ENCODE measurements at places on chromosomes 2 and 18.

GRCh38 chr18:22630980-22631379, 213.3 kb upstream of the CTAGE1 start:
- DNase-seq, result no peak

DNA sequence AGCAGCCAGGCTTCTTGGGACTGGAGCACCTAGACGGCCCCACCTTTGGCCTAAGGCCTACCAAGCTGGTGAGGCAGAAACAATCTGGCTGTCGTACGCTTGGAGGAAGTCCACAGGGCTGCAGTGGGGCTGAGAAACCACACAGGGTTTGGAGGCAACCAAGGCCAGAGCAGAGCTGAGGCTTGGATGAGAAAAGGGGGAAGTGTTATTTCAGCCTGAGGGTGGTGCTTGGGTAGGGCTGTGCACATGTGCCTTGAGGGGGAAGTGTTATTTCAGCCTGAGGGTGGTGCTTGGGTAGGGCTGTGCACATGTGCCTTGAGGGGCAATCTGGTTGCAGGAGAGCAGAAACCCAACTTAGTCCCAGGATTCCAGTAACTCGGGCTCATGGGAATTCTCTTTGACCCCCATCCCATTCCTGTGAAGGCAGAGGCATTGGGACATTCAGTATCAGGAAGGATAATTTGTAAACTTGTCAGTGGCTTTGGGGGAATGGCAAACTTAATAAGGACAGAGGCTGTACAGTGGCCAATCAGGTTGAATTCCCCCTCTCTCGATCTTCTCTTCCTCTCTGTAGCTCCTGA, 971 bp upstream of the FBXO41 start:
- no peak for DNase-seq

DNA sequence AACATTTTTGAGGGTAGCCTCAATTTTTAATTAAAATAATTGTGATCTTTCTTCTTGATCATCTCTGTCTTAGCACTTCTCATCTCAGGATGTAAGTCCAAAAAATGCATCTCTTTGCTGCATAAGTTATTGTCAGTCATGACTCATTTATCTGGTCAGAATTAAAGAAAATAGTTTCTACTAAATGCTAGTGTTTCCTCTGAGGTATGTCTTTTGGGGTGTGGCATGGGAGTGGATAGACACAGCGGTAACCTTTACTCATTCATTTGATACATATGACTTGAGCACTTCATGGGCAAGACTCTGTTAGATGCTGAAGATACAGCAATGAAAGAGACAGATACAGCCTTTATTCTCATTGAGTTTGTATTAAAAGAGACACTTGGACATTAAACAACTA, 284.7 kb downstream of the IRS1 start:
- DNase-seq, result no peak

DNA sequence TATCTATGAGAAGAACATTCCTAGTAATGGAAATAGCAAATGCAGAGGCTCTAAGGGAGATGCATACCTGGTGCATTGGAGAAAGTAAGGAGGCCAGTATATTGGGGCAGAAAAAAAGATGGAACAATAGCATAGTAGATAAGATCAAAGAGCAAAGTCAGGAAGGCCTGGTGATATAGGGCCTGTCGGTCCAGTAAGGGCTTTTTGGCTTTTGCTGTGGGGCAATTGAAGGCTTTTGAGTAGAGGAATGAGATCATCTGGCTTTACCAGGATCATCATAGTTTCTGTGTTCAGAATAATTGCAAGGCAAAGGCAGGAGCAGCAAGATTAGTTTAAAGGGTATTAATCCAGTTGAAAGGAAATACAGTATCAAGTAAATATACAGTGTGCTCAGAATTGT, 111.8 kb downstream of the EHBP1 start:
- no peak for DNase-seq

DNA sequence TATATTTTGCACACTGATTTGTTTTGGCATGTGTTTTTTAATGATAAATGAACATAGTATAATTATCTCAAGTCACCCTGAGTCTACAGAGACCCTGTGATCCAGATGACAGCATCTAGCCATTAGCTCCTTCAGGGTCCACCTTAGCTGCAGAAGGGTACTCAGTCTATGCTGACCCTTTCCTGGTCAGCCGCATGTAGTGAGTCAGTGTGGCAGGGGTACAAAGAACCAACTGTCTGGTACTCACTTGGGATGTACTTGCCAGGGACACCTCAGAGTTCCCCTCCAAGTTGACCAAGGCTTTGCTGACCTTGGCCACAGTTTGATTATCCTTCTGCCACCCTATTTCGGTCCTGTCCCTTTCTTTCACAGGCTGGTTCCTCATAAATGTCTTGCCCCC, 369.5 kb downstream of the PLCL1 start:
- DNase-seq, result no peak

DNA sequence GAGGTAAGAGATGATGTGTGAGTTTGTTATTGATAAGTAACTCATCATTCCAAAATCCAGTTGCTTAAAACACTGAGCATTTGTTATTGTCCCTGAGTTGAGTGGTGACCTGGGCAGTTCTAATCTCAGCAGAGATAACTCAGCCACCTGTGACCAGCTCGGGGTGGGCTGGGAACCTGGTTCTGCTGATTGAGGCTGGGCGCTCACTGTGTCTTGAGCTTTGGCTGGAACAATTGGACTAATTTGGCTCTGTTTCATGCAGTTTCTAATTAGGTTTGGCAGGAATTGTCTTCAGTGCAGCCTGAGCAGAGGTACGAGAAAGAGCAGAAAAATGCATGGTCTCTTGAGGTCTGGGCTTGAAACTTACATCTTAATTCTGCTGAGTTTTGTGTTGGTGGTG, 144.7 kb downstream of the RNF144A start:
- DNase-seq, result no peak

DNA sequence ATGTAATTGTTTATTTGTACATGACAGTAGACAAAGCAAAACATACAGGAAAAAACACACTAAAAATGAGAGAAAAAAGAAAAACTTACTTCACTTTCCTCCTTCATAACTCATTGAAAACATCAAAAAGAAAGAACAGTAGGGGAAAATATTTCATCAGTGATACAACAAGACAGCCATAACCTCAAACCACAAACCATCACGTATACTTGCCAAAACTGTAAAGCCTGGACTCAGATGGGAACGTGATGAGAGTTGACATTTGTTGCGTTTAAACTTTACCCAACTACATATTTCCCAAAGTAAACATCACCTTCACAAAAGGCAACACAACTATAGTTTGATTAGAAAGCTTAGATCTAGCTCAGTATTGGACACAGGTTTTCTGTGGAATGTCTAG, 278.2 kb upstream of the COL3A1 start:
- DNase-seq, result no peak

DNA sequence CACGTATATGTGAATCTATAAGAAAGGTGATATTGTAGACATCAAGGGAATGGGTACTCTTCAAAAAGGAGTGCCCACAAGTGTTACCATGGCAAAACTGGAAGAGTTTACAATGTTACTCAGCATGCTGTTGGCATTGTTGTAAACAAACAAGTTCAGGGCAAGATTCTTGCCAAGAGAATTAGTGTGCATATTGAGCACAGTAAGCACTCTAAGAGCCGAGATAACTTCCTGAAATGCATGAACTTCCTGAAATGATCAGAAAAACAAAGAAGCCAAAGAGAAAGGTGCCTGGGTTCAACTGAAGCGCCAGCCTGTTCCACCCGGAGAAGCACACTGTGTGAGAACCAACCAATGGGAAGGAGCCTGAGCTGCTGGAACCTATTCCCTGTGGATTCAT, 101.0 kb downstream of the HS6ST1 start:
- DNase-seq, result no peak

DNA sequence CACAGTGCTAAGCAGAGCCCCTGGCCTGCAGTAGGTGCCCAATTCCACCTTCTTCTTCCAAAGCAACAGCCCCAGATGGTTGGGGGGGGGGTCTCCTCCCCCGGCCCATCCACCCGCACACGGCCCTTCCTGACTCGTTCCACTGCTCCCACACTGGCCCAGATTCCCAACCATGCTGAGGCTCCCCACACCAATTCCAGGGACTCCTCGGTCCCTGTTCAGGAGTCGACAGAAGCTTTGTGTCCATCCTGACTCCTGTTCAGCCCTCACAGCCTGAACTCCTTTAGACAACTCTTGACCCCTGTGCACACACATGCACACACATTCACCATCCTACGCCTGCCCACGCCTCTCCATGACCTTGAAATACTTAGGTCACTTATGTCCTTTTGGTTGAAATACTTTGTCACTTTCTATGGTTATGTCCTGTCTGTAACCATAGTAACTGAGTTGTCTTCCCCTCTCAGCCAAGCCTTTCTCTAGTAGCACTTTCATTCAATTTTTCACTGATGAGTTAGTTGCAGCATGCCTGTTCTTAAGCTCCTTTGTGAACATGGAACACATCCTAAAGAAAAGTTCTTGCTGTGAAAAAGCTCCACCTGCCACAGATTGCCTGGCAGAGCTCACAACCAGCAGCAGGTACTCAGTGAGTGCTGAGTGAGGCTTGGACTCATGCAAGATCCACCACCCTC, 225.8 kb downstream of the SEPTIN10 start:
- no peak for DNase-seq

GRCh38 chr2:65017335-65017734, 28.1 kb downstream of the SLC1A4 start:
- no peak for DNase-seq

Measured in activated effector memory CD4-positive, alpha-beta T cell treated with Interleukin-2 at 50 U/mL for 16 hours (primary cell).